ENCODE measurements at places on chromosomes 13 and 19. TPM values are rescaled to one million over a fixed set of nuclear protein-coding genes. Genes with fewer than 3 reads are reported as not detected.

Gene ZNF878
- polyA plus RNA-seq: 1.6 TPM

Gene CYP2A6
- polyA plus RNA-seq: not detected

Gene PINLYP
- 18.7 TPM for polyA plus RNA-seq

Gene KRTDAP
- polyA plus RNA-seq: 0.44 TPM

Gene TMEM38A
- 7.7 TPM for polyA plus RNA-seq

Gene ZNF841
- 15.0 TPM for polyA plus RNA-seq

Gene IGSF23
- 0.55 TPM for polyA plus RNA-seq

Gene ZNF610
- polyA plus RNA-seq: 15.1 TPM

Gene DAND5
- polyA plus RNA-seq: not detected

Gene IGFL3
- not detected for polyA plus RNA-seq

Gene OLFM2
- 16.1 TPM for polyA plus RNA-seq

Gene ICAM5
- polyA plus RNA-seq: 0.17 TPM

Gene SCAF1
- 47.6 TPM for polyA plus RNA-seq

GRCh38 chr13:45180713-45181601 is 19.9 kb downstream of the KCTD4 start:
- no peak for DNase-seq

- no peak for DNase-seq
Observed at GRCh38 chr13:55230570-55230908, 1910.2 kb upstream of the PRR20A start.

DNA sequence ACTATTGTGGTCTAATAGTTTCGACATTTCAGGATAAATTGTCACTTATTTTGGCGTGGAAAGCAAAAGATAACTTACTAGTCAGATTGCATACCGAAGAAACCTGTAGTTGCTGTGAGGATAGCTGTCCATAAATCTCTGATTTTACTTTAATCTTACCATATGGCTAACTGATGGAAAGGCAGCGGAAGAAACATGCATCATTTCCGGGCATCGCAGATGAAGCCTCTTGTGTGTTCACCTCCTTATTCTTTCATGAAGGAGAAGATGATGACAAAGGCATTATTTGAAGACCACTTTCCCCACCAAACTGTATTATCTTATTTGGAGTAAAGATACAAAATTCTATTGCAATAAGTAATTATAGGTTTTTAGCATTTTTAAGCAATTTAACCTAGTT is 763.6 kb upstream of the SLITRK6 start:
- no peak for DNase-seq

DNA sequence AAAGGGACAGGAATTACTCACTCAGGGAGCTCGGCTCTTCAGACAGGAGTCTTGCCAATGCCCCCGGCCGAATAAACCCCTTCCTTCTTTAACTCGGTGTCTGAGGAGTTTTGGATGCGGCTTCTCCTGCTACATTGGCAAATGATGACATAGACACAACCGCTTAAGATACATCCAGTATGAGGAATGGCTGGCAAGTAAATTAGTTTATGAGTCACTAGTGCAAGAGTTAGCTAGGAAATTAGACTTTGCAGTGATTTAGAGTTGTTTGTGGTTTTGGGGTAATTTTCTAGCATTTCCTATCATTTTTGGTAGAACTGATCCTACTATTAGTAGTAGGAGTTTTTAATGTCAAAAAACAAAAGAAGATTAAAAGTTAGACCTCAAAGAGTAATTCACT is 166.2 kb downstream of the SLITRK1 start:
- DNase-seq: no peak

- no peak for DNase-seq
Observed at GRCh38 chr19:2331601-2332246, 3.2 kb downstream of the SPPL2B start.

DNA sequence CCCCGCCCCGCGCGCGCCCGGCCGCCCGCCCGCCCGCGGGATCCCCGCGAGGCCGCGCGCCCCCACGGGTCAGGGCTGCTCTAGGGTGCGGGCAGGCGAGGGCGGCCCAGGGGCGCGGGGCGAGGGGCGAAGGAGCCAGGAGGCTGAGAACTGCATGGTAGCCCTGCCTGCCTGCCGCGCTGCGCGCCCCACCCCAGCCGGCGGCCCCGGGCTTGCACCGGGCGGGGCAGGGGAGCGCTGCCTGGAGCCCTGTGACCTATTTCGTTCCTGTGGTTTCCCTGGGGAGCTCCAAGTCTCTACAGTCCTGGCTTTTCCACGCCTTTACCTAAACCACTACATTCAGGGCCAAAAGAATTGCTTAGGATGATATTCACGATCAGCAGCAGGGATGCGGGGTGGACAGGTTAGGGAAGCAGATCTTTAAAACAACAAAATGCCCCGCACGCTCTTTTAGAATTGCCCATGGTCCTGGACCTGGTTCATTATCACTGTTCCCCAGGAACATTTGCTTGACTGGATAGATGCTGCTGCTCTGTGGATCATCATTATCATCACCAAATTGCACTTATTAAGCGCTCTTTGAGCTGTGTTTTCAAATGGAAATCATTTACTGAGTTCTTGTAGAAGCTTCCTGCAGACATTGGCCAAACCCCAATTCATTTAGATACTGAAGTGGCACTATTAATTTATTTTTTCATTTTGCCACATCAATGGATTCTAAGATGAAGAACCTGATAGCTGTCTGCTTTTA is 421 bp upstream of the GPR12 start:
- DNase-seq: no peak

- no peak for DNase-seq
Observed at GRCh38 chr13:109778102-109778542, 8.3 kb downstream of the IRS2 start.

DNA sequence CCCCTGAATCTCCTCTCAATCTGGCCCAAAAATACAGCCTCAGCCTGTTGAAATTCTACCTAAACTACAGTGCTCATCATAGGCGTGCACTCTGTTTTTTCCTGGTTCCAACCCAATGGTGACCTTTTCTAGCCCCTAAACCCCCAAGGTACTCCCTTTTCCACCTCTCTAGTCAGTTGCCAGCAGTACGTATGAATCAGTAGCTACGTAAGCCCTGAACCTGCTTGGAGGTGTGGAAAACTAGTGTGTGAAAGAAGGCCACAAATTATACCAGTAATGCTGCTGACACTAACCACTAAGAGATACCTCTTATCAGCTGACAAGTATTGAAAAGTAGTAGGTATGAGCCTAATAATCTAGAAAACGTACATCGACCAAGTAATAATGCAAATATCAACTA is 60.9 kb downstream of the FOXO1 start:
- no peak for DNase-seq

GRCh38 chr13:85690368-85690767 is 108.9 kb downstream of the SLITRK6 start:
- no peak for DNase-seq

GRCh38 chr13:59706101-59706976 is 457.4 kb downstream of the DIAPH3 start:
- no peak for DNase-seq

GRCh38 chr13:89214185-89214584 is 1543.0 kb downstream of the SLITRK5 start:
- no peak for DNase-seq

- no peak for DNase-seq
Observed at GRCh38 chr13:99961636-99962035, 9.9 kb downstream of the ZIC5 start.

DNA sequence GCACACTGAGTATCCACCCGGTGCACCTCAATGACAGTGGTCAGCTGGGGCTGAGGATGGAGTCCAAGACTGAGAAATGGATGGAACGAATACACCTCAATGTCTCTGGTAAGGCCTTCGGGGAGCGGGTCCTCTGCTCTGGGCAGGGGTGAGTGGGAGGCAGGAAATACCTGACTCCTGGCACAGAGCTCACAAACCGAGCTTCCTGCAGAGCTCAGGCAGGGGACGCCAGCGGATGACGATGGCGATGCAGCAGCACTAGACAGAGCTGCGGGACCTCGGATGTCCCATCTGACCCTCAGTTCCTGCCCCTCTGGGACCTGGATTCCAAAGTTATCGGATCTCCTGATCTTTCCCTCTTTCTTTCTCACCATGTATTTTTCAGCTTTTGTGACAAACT is 3.8 kb downstream of the CD22 start:
- DNase-seq: no peak

- DNase-seq: no peak
Observed at GRCh38 chr19:18503971-18504885, 17.6 kb downstream of the ELL start.

DNA sequence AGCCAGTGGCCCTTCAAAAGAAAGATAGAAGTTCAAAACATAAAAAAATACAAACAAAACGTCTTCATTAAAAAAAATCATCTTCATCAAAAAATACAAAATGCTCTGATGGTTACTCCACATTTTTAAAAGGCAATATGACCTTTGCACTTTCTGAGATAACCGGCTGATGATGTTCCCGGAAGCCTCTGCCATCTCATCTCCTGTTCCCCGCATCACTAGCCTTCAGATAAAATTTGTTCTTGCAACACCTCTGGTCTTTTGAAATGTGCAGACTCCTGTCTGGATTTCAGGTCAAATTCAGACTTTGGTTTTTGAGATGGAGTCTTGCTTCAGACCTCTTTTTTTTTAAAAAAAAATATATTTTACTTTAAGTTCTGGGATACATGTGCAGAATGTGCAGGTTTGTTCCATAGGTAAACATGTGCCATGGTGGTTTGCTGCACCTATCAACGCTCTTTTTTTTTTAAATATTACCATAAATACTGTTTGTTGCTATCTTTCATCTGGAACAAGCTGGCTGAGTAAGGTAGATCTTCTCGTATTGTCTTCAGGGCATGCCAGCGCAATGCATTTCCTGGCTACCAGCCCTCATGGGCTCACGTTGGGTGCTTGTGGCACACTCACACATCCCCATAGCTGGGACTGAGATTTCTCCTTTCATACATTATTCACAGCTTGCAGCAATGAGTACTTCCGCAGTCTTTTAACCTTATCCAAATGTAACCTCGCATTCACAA is 418.9 kb upstream of the ARGLU1 start:
- DNase-seq: no peak

GRCh38 chr19:49249933-49250332 is 75.1 kb downstream of the SLC6A16 start:
- no peak for DNase-seq

DNA sequence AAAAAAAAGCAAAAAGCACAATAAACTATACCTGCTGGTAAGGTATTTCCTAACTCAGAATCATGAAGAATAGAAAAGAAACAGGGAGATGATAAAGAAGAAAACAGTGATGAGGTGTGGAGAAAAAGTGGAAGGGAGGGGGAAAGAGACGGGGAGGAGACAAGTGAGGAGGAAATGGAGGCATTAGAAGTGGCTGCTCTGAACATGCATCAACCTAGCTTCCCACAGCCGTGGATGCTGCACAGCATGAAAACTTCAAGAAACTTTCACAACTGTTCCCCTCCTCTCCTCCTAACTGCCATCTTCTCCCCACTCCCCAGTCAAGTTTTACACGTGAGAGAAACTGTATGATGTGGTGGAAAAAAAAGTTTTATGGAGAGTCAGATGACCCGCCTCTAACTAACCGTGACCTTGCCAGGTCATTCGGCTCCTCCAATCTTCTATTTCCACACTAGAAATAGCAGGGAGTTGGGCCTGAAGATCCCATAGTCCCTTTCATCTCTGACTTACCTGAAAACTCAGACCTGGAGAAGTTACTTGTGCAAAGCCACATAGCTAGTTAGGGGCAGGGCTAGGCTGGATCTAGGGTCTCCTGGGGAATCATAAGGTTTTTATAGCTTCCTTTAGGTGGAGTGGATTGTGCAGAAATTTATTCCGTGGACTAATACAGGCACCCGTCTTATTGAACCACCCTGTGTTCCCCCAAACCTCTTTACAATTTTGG is 461.9 kb downstream of the KLF5 start:
- DNase-seq: no peak

- DNase-seq: no peak
Observed at GRCh38 chr19:17658666-17659065, 29.5 kb downstream of the UNC13A start.

- no peak for DNase-seq
Observed at GRCh38 chr13:45966715-45967114, 85.8 kb downstream of the ZC3H13 start.

DNA sequence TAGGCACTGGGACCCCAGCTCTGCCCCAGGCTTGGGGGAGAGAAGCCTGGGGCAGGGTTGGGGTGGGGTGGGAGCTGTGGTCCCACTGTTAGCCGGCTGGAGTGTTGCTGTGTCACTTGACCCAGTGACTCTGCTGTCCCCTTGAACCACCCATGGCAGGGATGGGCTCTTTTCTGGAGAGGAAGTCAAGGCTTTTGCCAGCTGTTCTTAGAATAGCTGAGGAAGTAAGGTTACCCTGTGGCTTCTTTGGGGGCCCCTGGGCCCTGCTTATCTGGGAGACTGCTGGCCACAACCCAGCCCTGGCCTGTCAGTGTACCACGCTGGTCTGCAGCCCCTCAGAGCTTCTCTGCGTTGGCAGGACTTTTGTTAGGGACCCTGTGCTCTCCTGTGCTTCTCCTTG is 9.1 kb downstream of the PNPLA6 start:
- no peak for DNase-seq

- no peak for DNase-seq
Observed at GRCh38 chr13:76383676-76384461, 502.3 kb downstream of the KCTD12 start.

DNA sequence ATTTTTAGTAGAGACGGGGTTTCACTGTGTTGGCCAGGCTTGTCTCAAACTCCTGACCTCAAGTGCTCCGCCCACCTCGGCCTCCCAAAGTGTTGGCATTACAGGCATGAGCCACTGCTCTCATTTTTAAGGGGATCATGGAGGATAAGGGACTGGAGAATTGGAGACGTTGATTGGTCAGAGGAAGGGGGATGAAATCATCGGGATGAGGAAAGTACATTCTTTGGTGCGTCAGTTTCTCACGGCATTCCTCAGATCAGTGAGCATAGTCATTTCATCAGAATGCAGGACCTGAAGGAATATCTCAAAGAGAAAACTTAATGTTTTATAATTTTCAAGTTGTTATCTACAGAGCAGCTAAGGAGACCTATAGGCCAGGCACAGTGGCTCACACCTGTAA is 14.0 kb downstream of the ZNF114 start:
- no peak for DNase-seq

DNA sequence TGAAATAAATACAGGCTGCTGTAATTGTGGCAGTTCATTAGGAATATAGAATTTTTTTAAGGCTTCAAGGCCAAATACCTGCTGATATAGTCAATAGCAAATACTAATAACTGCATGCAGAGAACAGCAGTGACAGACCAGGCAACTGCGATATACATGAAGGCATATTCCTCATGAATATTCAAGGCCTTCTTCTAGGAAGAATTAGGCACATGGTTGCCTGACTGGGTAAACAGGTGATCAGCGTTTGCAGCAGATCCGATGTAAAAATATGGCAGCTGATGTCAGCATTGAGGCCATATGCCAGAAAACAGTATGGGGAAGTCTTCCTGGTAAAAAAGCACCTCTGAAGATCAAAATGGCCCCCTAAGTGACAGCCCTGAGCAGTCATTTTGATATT is 629.7 kb downstream of the UQCRFS1 start:
- DNase-seq: no peak
